Astrocyte (in vitro differentiated cells and primary cell): ENCODE measurements at places on chromosomes 16 and 17. TPM values are rescaled to one million over a fixed set of nuclear protein-coding genes. Genes with fewer than 3 reads are reported as not detected.
A peak's percentile ranks its signal among the peaks of the same experiment; 100 is the strongest.

ABCA9 gene
- total RNA-seq = 0.16 TPM in 1 of 2 replicates, not detected in the other

KRTAP17-1 gene
- not detected in 2 replicates for total RNA-seq

- no peaks in the 10 kb centered on the region for H3K4me1 ChIP-seq
- no peaks in the 10 kb centered on the region for H3K27me3 ChIP-seq
- no peak overlapping the region for H3K4me3 ChIP-seq
- no peak overlapping the region for H3K27ac ChIP-seq
Observed at GRCh38 chr17:30958187-30958586, 12.7 kb upstream of the RNF135 start.

DNA sequence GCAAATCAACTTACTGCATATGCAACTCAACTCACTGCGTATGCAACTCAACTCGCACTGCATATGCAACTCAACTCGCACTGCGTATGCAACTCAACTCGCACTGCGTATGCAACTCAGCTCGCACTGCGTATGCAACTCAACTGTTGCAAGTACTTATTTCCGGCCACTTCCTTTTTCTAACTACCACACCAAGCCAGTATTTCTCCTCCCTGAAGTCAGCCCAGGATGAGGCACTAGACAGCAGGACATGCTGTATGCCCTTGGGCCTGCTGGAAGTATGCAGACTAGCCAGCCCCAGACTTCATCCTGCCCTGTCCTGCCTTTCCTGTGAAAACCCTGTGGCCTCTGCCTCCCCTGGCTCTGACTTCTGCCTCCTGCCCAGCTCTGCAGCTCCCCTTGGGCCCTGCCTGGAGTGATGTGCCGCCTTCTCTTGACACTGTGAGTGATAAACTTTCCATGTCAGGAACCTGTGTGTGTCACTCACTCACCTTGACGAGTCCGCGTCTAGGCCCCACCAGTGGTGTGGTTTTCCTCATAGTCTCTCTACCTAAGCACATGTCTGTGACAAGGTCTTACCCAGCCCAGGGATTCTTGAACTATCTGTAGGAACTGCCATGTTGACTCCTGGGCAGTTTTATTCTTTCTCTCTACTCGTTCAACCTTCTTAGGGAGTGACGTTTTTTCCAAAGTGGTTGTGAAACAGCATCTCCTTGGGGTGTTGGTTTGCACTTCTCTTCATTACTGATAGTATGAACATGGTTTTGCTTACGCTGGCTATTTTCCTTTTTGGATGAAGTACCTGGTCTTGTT lies 16.4 kb downstream of the ZNF778 start:
- peaks cover 28% of the 10 kb centered on the region for H3K36me3 ChIP-seq
- H3K4me1 ChIP-seq = no peaks in the 10 kb centered on the region
- H3K27me3 ChIP-seq = no peaks in the 10 kb centered on the region
- H3K4me3 ChIP-seq = no peak overlapping the region
- DNase-seq = no peak

- H3K4me3 ChIP-seq = no peak overlapping the region
- H3K36me3 ChIP-seq = no peaks in the 10 kb centered on the region
- no peak for DNase-seq
- H3K27me3 ChIP-seq = peaks cover 2% of the 10 kb centered on the region
Observed at GRCh38 chr17:66858226-66859083, 23.5 kb downstream of the CACNG5 start.

DNA sequence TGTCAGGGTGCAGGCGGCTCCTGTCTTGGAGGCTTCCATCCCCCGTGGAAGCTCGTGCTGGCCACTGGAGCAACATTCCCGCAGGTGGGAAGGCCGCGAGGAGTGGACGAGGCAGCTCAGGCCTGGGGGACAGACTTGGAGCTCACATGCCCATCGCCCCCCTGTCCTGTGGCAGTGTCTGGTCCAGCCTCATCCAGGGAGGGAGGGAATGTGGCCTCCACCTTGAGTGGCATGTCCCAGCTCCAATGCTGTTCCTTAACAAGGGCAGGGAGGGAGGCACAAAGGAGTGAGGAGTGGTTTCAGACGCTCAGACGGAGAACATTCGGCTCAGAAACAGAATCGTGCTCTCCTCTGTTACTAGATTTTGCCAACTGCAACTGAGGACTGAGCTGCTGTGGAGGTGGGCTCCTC lies 159.4 kb upstream of the CHMP6 start:
- no peaks in the 10 kb centered on the region for H3K27me3 ChIP-seq
- peak overlapping the region; percentile 94 for H3K27ac ChIP-seq
- peaks cover 35% of the 10 kb centered on the region for H3K4me1 ChIP-seq
- H3K4me3 ChIP-seq = peak overlapping the region; percentile 60
- DNase-seq = peak; percentile 74
- no peaks in the 10 kb centered on the region for H3K36me3 ChIP-seq

- DNase-seq = no peak
- no peaks in the 10 kb centered on the region for H3K36me3 ChIP-seq
- H3K27ac ChIP-seq = no peak overlapping the region
- no peaks in the 10 kb centered on the region for H3K27me3 ChIP-seq
- H3K4me1 ChIP-seq = peaks cover 7% of the 10 kb centered on the region
- H3K4me3 ChIP-seq = no peak overlapping the region
Observed at GRCh38 chr17:9268546-9268945, 247.2 kb downstream of the NTN1 start.

DNA sequence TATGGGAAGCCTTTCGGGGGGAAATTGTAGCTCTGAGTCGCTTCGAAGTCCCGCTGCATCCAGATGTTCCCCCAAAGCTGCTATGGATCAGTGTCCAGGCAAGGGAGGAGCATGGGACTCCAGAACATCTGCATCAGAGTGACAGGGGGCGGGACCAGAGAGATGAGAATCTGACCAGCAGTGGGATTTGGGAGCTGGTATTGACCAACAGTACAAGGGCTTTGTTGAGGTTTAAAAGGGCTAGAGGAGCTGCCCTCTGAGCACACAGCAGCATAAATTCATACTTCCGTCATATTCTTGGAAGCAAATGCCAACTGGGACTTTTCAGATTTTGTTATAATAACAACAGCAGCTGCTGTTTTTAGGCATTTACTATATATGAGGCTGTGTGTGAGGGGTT lies 10.6 kb downstream of the RBFOX1 start:
- H3K36me3 ChIP-seq = no peaks in the 10 kb centered on the region
- H3K4me3 ChIP-seq = no peak overlapping the region
- no peak overlapping the region for H3K27ac ChIP-seq
- no peak for DNase-seq
- no peaks in the 10 kb centered on the region for H3K4me1 ChIP-seq

DNA sequence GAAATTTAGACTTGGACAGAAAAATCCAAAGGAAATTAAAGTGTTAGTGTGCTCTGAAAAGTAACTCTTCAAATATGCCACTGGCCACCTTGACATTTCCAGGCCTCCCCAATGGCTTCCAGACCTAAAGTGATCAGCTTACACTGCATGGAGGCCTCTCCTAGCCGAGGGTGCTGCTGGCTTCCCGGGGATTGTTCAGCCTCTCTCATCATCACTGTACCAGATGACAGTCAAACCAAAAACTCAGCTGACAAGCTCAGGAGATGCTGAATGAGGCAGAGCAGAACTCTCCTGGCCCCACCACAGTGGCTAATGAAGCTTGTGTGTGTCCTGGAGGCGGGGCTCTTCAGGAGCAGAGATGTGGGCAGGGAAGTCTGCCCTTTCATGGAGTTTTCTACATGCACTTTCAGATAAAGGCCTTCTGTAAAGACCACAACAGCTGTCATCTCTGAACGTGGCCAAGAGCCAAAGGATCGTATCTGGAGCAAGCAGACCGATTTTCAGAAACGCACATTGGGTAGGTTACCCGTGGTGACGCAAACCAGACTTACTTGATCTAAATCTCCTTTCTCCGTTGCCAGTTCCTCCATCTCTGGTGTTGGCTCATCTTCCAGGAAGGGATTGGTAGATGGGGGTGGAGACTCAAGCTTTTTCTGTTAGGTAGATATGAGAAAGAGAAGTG lies 113.3 kb downstream of the VPS53 start:
- peaks cover 31% of the 10 kb centered on the region for H3K4me1 ChIP-seq
- H3K27me3 ChIP-seq = no peaks in the 10 kb centered on the region
- H3K4me3 ChIP-seq = no peak overlapping the region
- DNase-seq = peak; percentile 76
- peaks cover 2% of the 10 kb centered on the region for H3K36me3 ChIP-seq
- peak overlapping the region; percentile 41 for H3K27ac ChIP-seq

DNA sequence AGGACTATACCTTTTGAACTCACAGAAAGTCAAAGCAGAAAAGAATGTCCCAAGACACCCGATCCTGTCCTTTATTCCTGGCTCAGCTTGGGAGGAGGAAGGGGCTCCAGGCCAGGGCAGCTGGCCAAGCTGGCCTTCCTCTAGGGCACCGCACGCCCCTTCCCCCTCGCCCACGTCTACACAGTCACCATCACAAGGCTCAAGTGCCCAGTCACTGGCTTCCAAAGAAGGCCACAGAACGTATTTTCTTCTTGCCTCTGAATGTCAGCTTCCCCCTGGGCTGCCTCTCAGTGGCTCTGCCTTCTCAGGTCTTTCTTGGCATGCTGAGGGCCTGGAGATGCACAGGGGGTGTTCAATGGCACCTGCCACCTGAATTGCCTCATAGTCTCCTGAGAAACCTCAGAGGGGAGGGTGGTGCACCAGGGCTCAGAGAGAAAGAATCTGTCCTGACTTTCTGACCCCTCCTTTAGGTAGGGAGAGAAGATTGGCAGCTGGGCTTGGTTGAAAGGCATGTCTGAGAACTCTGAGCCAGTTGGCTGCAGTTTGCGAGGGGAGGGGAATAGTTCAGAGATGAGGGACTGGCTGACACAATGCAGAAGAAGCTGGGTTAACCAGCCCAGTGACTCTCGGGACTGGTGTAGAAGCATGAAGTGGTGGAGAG lies 2.1 kb downstream of the DHRS11 start:
- peaks cover 10% of the 10 kb centered on the region for H3K4me1 ChIP-seq
- H3K4me3 ChIP-seq = no peak overlapping the region
- H3K27ac ChIP-seq = no peak overlapping the region
- peaks cover 14% of the 10 kb centered on the region for H3K36me3 ChIP-seq
